SW 1271 (cell line): ENCODE measurements at places on chromosomes 13 and 19.

DNA sequence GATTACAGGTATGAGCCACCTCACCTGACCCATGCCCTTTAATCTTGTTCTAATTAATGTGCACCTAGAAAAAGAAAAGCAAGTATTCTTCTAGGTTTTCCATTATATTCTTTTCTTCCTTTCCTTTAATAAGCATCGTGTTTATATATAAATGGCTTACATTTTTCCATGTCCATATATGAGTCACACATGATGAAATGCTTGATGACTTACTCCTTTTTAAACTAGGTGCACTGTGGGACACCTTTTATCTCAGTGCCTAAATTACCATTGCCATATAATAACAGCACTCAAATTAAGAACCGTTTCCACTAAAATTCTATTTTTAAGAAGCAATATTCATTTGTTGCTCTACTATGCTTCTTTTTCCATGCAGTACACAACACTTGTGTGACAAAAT lies 363.3 kb downstream of the LIG4 start:
- DNase-seq: no peak

- no peak for DNase-seq
Measured at GRCh38 chr19:49691243-49692146, 579 bp downstream of the CPT1C start.

DNA sequence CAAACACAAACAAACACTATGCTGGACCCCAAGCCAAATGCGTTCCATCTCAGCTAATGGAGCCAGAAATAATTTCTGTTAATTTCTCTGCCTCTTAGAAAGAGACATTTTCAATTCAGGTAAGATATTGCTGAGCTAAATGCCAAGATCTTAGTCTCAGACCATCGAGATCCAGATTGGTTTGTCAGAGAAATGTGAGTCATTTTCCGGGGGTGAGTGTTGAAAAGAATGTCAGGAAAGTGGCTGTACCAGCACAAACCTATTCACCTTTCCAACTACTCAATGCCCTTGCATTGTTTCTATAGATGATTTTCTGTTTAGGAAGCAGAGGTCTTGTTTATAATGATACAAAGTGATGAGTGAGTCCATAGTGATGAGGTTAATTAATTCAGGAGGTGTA lies 266.8 kb upstream of the TSHZ3 start:
- DNase-seq: no peak

DNA sequence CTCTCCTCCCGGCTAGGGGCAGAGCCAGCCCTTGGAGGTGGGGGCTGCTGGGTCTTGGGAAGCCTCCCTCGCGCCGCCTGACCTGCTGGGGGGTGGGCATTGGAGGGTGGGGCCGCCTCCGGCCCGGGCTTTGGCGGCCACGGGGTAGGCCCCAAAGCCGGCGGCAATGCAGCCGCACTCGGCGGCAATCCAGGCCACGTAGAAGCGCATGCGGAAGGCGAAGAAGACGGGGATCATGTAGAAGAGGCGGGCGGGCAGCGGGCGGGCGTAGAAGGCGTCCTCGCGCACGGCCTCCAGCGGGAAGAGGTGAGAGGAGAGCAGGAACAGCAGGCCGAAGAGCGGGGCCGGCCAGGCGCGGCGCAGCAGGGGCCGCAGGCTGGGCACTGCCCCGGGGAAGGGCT lies 7.7 kb upstream of the TMC4 start:
- DNase-seq: no peak

- DNase-seq: no peak
Measured at GRCh38 chr19:22627526-22627925, 6.6 kb upstream of the ZNF492 start.

DNA sequence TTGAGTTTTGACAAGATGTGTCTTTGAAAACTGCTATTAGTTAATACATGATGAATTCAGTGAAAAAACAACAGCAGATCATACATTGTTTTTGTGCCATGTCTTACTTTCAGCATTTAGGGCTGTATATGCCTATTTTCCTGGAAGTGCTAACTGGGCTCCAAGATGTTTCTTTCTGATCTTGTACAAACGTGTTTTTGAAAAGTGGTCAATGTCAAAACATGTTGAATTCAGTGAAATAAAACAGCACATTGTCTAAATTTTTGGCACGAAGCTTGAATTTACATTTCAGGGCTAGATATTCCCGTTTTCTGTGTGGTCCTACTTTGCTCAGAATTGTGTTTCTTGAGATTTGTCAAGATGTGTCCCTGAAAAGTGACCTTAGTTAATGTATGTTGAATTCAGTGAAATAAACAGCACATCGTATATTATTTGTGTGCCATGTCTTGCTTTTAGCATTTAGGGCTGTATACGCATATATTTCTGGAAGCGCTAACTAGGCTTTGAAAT lies 14.7 kb upstream of the PARP4 start:
- DNase-seq: no peak

DNA sequence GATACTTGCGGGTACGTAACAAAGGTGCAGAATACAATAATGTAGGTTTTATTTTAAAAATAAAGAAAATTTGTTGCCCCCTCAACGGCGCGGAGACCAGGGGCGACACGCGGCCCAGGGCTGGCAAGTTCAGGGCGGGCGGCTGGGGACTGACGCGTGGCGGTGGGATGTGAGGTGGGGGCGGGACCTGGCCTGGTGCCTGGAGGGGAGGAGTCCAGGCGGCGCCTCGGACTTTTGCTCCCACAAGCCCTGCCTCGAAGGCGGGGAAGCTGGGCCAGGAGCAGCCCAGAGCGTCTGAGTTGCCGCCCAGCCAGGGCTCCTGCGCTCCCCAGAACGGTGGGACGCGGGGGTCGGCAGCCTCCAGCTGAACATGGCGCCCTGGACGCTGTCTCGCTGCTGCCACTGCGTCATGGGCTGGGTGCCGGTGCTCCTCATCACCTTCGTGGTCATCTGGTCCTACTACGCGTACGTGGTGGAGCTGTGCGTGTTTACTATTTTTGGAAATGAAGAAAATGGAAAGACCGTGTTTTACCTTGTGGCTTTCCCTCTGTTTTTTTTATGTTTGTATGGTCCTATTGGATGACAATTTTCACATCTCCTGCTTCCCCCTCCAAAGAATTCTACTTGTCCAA lies 1122.8 kb upstream of the ATXN8OS start:
- DNase-seq: no peak

- no peak for DNase-seq
Measured at GRCh38 chr19:19540064-19540714, 2.1 kb downstream of the CILP2 start.

GRCh38 chr19:12953799-12954611 lies 3.0 kb downstream of the GADD45GIP1 start:
- DNase-seq: no peak
